ENCODE measurements at places on chromosomes 1 and 21.

GRCh38 chr1:110610696-110611286 lies 4.6 kb upstream of the KCNA2 start:
- no peaks in the 10 kb centered on the region for H3K36me3 ChIP-seq
- no peak overlapping the region for H3K27ac ChIP-seq
- DNase-seq, result no peak
- no peak overlapping the region for H3K4me3 ChIP-seq

GRCh38 chr21:41568606-41569385 lies 60.8 kb upstream of the TMPRSS2 start:
- no peak overlapping the region for H3K4me3 ChIP-seq
- H3K27ac ChIP-seq, result no peak overlapping the region
- no peak for DNase-seq
- H3K4me1 ChIP-seq, result no peaks in the 10 kb centered on the region

GRCh38 chr1:212127221-212127620 lies 91.7 kb downstream of the DTL start:
- H3K4me1 ChIP-seq, result peaks cover 9% of the 10 kb centered on the region
- H3K4me3 ChIP-seq, result no peak overlapping the region
- H3K27me3 ChIP-seq, result no peaks in the 10 kb centered on the region
- no peaks in the 10 kb centered on the region for H3K36me3 ChIP-seq
- DNase-seq, result no peak
- H3K27ac ChIP-seq, result no peak overlapping the region

DNA sequence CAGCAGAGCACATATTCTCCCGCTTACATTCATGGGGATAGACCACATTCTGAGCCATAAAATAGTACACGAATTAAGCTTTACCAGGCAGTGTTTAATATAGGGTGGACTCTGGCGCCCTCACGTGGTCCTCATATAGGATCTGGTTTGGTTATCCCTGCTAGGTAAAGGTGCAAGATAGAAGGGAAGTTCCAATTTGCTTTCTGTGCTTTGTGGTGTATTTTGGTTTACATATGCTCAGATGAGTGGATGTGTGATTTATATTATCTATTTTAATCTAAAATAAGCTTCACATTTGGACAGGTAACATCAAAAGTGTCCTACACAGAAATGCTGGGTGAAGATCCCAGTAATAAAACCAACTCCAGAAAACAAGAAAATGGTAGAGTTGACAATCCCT lies 3.6 kb downstream of the CR1 start:
- DNase-seq, result peak; percentile 56
- H3K27ac ChIP-seq, result no peak overlapping the region
- H3K4me3 ChIP-seq, result no peak overlapping the region

DNA sequence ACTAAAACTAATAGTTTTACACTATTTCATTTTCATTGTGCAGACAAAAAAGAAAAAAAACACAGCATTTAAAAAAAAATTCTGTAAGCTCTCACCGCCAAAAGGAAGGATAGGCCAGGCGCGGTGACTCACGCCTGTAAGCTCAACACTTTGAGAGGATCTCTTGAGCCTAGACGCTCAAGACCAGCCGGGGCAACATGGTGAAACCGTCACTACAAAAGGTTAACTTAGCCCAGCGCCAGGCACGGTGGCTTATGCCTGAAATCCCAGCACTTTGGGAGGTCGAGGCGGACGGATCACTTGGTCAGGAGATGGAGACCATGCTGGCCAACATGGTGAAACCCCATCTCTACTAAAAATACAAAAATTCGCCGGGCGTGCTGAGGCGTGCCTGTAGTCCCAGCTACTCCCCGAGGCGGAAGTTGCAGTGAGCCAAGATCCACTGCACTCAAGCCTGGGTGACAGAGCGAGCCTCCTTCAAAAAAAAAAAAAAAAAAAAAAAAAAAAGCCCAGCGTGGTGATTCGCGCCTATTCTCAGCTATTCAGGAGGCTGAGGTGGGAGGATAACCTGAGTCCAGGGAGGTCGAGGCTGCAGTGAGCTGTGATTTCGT lies 14.3 kb upstream of the SPEN start:
- DNase-seq, result peak; percentile 39
- H3K4me1 ChIP-seq, result peaks cover 41% of the 10 kb centered on the region
- H3K4me3 ChIP-seq, result peak overlapping the region; percentile 70
- no peaks in the 10 kb centered on the region for H3K36me3 ChIP-seq

DNA sequence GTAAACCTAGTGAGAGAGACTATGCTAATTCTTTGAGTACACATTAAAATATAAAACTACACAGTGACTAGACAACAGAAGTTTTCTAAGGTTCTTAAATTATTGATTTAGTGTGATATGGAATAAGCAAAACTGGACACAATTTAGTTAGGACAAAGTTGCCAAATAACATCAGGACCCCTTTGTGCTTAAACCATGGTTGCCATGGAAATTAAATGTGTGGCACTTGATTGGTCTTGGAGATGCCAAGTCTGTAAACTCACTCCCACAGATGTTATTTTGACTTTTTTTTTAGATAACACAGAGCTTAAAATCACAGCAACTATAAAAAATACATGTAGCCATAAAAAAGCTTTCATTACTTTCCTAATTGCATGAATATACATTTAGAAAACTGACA lies 234.6 kb downstream of the BRINP3 start:
- H3K4me3 ChIP-seq, result no peak overlapping the region
- no peak for DNase-seq
- H3K27me3 ChIP-seq, result no peaks in the 10 kb centered on the region
- no peak overlapping the region for H3K27ac ChIP-seq
- H3K36me3 ChIP-seq, result no peaks in the 10 kb centered on the region
- no peaks in the 10 kb centered on the region for H3K4me1 ChIP-seq

- H3K4me3 ChIP-seq, result no peak overlapping the region
- H3K27ac ChIP-seq, result no peak overlapping the region
- no peaks in the 10 kb centered on the region for H3K36me3 ChIP-seq
- H3K27me3 ChIP-seq, result no peaks in the 10 kb centered on the region
- DNase-seq, result no peak
- H3K4me1 ChIP-seq, result no peaks in the 10 kb centered on the region
Observed at GRCh38 chr1:61426885-61427284, 298.1 kb downstream of the TM2D1 start.

DNA sequence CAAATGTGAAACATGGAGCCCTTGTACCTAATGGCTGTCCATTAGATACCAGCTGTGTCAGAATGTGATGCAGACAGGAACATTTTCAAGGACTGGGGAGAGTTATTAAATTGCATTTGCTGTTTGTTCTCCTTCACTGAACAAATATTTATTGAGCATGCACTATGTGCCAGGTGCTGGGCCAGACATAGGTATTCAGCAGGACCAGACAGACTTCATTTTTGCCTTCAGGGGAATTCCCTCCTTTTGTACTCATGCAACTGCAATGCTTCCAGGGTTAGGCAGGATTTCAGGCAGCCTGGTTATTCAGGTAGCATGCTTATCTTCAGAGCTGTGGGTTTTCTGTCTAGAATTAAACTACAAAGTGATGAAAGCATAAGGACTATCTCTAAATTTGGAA lies 64.2 kb upstream of the SMYD2 start:
- H3K4me1 ChIP-seq, result peaks cover 3% of the 10 kb centered on the region
- H3K4me3 ChIP-seq, result no peak overlapping the region
- H3K27me3 ChIP-seq, result peaks cover 1% of the 10 kb centered on the region
- no peak overlapping the region for H3K27ac ChIP-seq
- no peaks in the 10 kb centered on the region for H3K36me3 ChIP-seq
- no peak for DNase-seq

DNA sequence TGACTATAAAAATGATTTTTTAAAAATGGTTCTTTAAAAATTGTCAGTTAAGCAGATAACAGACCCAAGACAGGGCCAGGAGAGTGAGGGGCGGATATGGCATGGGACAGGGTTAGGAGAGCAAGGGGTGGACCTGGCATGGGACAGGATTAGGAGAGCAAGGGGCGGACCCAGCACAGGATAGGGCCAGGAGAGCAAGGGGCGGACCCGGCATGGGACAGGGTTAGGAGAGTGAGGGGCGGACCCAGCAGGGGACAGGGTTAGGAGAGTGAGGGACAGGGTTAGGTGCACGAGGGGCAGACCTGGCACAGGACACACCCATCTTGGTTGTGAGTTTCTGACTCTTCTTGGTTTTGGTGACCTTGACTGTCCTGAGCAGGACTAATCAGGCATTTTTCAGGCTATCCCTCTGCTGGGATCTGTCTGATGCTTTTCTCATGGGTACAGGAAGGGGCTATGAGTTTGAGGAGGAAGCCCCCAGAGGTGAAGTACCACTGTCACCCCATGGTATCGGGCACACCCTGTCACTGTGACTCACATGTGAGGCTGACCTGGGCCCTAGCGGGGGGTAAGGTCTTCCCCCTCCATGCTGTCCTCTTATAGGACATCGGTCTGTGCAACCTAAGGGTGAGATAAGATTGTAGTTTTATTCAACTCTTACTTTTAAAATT lies 159.0 kb upstream of the COL6A1 start:
- no peaks in the 10 kb centered on the region for H3K27me3 ChIP-seq
- H3K4me3 ChIP-seq, result no peak overlapping the region
- DNase-seq, result no peak
- peaks cover 24% of the 10 kb centered on the region for H3K4me1 ChIP-seq
- no peak overlapping the region for H3K27ac ChIP-seq
- no peaks in the 10 kb centered on the region for H3K36me3 ChIP-seq

GRCh38 chr1:227192163-227192562 lies 126.1 kb downstream of the CDC42BPA start:
- H3K27me3 ChIP-seq, result peaks cover 12% of the 10 kb centered on the region
- DNase-seq, result no peak
- H3K4me3 ChIP-seq, result no peak overlapping the region

DNA sequence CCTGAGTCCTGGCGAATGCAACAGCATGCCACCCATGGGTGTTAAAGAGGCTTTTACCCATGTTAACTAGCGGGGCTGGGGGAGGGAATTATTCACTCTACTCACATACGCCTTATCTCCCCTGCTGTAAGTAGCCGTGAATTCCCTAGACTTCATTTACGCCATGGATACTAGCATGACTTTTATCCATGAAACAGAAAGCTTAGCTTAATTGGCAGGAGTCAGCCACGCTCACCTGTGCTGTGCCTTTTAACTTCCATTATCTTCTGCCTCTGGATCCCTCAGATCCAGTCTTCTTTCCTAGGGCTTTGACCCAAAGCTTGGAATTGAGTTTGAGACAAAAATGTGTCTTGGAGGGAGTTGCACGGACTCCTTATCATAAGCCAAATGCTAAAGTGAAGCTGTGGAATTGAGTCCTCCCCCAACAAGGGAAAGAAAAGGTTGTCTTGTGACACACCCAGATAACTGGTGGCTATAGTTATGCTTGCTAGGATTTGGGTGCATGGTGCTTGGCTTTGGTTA lies 9.7 kb upstream of the NASP start:
- H3K4me1 ChIP-seq, result peaks cover 2% of the 10 kb centered on the region
- DNase-seq, result no peak
- H3K27me3 ChIP-seq, result no peaks in the 10 kb centered on the region
- H3K36me3 ChIP-seq, result peaks cover 16% of the 10 kb centered on the region
- no peak overlapping the region for H3K4me3 ChIP-seq
